ENCODE measurements at places on chromosomes 4 and X.

GRCh38 chr4:96784336-96784735 is 944.4 kb downstream of the PDHA2 start:
- no peak for DNase-seq

GRCh38 chr4:143359644-143360193 is 23.0 kb downstream of the GAB1 start:
- DNase-seq = no peak

DNA sequence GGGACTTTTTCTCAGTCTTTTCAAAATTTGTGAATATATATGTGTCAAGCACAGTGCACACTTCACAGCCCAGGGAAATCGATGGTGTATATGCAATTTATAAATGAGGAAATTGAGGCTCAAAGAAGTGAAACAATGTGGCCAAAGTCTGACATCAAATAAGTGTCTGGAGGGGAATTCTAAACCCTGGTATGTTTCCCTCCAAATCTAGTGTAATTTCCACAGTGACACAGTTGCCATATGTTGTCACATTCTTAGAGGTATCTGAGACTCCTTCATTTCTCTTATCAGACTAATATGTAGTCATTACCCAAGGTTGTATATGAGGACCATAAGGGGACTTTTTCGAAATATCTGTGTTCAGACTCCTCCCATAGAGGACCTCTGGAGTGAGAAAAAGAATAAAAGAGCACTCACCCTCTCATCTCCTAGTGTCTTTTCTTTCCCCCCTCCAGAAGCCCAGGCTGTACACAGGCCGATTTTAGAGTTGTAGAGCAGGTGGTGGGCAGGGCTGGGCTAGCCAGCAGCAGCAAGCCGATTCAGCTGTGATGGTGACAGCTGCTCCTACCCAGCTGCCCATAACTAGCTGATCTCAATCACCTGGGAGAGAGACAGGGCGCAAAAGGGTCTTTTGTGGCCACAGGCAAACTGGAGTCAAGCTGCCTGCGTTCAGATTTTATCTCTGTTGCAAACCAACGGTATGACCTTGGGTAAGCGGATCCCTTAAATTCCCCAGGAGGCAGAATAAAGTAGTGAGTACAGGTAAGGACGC is 55.1 kb downstream of the CLCN5 start:
- DNase-seq = no peak

DNA sequence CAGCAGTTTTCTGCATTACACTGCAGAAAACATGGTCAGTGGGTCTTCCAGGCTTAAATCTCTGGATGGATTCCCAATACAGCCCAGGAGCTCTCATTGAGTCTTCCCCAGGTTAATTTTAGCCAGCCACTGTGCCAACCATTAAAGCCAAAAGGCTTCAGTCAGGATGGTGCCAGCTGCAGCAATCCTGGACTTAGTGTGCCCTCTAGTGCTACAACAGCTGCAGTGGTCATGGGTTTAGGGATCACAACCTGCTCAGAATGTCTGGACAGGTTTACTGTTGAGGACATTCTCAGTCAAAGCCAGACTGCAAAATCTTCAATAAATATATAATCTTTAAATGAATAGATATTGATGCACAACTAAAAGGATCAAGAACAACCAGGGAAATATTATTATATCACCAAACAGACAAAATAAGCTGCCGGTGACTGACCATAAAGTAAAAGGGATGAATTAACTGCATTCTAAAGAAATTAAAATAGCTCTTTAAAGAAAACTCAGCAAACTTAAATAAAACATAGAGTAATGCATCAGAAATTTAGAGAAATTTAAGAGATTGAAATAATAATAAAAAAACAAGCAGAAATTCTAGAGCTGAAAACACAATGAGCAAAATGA is 639.9 kb downstream of the SPOCK3 start:
- peak; percentile 10 for DNase-seq

- DNase-seq = peak; percentile 34
Observed at GRCh38 chrX:114344756-114345349, 239.0 kb upstream of the HTR2C start.

GRCh38 chr4:151173871-151174270 is 74.4 kb downstream of the RPS3A start:
- peak; percentile 91 for DNase-seq

- DNase-seq = no peak
Observed at GRCh38 chr4:185933078-185933581, 121.1 kb upstream of the SORBS2 start.

GRCh38 chr4:183287309-183287659 is 32.8 kb downstream of the CLDN22 start:
- DNase-seq = no peak

All from fibroblast of villous mesenchyme (primary cell).